Airway epithelial cell (primary cell): ENCODE measurements at places on chromosomes 2 and 18. TPM values are rescaled to one million over a fixed set of nuclear protein-coding genes. Genes with fewer than 3 reads are reported as not detected.

OTX1 gene
- total RNA-seq: 4.2 and 4.7 TPM in 2 replicates

SEPTIN2 gene
- total RNA-seq: 207 and 226 TPM in 2 replicates

IL37 gene
- not detected in 2 replicates for total RNA-seq

C2orf66 gene
- 0.09 and 0.56 TPM in 2 replicates for total RNA-seq

OSBPL1A gene
- 19.2 and 20.3 TPM in 2 replicates for total RNA-seq

CRYGD gene
- not detected in 2 replicates for total RNA-seq

GPR155 gene
- 1.8 and 3.0 TPM in 2 replicates for total RNA-seq

AQP12B gene
- total RNA-seq: not detected in 2 replicates
